Stimulated activated effector memory CD8-positive, alpha-beta T cell treated with anti-CD3 and anti-CD28 coated beads, Interleukin-12 subunit alpha, Interleukin-12 subunit beta, amount 100 ng/mL, for 72 hours (primary cell): ENCODE measurements at places on chromosomes 13 and 19.

DNA sequence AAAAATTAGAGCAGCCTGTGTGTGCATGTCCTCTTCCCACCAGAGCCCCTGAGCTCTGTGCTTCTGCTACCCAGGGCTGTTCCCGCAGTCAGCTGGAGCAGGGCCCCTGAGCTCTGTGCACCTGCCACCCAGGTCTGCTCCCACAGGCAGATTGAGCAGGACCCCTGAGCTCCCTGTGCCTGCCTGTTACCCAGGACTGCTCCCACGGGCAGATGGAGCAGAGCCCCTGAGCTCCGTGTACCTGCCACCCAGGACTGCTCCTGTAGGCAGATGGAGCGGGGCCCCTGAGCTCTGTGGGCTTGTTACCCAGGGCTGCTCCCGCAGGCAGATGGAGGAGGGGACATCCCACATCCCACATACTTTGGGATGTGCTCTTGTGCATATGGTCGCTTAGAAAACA, 186.8 kb upstream of the SOX1 start:
- no peak for DNase-seq

- DNase-seq, result no peak
These were observed 9.5 kb downstream of the RUBCNL start for GRCh38 chr13:46377554-46377953.

GRCh38 chr13:108269601-108270328, at the start of gene TNFSF13B:
Gene TNFSF13B (plus strand): TSS chr13:108269718. CDS start chr13:108269896, 178 bp downstream.
- peak; percentile 69 for DNase-seq

- no peak for DNase-seq
These were observed 41.2 kb downstream of the ZIC2 start for GRCh38 chr13:100022798-100023197.

DNA sequence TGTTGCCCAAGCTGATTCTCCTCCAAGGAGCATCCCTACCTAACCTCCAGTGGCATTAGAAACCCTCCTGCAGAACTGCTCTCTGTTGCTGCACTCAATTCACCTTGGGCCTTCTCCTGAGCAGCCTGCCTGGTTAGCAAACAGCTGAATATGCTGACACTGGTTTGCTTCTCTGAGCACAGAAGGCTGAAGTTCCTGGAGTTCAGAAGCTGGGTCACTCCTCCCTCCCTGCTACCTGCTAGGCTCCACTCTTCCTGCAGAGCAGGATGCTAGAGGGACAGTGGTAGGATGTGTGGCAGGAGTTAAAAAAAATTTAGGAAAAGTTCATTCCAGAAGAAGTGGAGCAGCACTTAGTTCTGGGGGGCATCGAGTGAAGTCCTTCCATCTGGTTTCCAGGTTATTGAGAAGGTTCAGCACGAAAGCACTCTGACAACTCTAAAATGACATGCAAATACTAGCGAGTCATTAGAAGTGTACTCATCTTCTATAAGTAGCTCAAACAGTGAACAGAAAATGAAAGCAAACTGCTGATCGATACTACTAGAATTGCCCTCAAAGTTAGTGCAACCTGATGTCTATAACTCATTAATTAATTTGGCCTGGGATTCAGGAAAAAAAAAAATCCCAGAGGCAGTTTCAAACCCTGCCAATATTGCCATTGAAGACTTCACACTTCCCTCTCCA, 293.7 kb downstream of the POU4F1 start:
- no peak for DNase-seq

- DNase-seq, result no peak
These were observed 60.1 kb downstream of the PEPD start for GRCh38 chr19:33461256-33462111.

- DNase-seq, result no peak
These were observed 9.5 kb downstream of the SMAD9 start for GRCh38 chr13:36910545-36910944.

- no peak for DNase-seq
These were observed 27.3 kb upstream of the FXYD3 start for GRCh38 chr19:35088131-35088913.

GRCh38 chr19:42467183-42467760, 24.5 kb upstream of the CXCL17 start:
- no peak for DNase-seq
